ENCODE measurements at places on chromosomes 3 and 15. TPM values are rescaled to one million over a fixed set of nuclear protein-coding genes. Genes with fewer than 3 reads are reported as not detected.

DNA sequence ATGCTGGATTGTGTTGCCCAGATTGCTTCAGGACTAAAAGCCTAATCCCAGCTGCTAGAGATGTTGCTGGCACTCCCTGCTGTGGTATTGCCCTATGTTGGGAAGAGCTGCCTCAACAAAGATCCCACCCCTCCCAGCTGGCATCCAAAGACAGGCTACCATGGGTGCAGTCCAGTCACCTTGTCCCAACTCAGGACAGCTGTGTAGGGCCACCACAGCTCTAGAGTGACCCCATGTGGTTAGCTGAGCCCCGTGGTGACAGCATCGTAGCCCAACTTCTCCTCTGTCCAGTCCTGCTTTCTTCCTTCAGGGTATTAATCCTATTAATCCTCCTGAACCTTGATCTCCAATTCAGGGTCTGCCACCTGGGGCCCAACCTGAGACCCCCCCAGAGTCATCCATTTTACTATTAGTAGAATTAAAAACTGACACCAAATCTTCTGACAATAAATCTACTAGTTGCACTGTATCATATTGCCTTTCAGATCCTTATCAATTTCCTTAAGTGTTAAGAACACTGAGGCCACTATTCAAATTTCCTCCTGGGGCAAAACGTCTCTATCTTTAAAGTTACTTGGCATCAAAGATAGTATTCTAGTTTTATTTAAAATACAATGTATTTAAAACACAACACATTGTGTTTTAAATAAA is 83.5 kb downstream of the AQP9 start:
- DNase-seq = peak; percentile 54

The CYP1A2 gene
- not detected for total RNA-seq

- no peak for DNase-seq
Observed at GRCh38 chr3:37736624-37737023, 125.1 kb upstream of the CTDSPL start.

The TPRG1 gene
- 23.4 TPM for total RNA-seq

GRCh38 chr15:89852342-89852995 is 37.8 kb upstream of the ANPEP start:
- no peak for DNase-seq

The KLHL40 gene
- total RNA-seq = not detected

DNA sequence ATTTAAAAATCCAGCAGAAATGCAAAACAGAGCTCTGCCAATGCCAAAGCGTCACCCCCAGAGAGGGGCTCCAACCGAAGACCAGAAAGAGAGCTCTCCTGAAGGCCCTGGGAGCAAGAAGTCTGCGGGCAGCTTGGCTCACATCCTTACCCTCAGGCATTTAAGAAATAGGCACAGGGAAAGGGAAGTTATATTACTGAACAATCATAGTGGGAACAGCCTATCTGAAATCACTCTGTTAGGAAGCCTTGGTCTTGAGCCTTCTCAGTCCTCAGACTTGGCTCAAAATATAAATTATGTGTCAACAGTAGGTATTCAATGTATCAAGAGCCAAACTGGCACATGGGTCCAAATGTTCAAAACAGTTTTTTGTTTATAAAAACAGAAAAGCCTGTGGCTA is 10.3 kb upstream of the PPARG start:
- DNase-seq = no peak

DNA sequence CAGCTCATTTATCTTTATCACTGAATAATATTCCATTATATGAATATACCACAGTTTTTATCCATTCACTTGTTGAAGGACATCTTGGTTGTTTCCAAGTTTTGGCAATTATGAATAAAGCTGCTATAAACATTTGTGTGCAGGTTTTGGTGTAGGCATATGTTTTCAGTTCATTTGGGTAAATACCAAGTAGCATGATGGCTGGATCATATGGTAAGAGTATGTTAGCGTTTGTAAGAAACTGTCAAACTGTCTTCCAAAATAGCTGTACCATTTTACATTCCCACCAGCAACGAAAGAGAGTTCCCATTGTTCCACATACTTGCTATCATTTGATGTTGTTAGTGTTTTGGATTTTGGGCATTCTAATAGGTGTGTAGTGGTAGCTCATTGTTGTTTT is 72.0 kb upstream of the GOLGA8J start:
- no peak for DNase-seq

GRCh38 chr15:45780352-45780751 is 145.5 kb downstream of the SQOR start:
- DNase-seq = no peak

DNA sequence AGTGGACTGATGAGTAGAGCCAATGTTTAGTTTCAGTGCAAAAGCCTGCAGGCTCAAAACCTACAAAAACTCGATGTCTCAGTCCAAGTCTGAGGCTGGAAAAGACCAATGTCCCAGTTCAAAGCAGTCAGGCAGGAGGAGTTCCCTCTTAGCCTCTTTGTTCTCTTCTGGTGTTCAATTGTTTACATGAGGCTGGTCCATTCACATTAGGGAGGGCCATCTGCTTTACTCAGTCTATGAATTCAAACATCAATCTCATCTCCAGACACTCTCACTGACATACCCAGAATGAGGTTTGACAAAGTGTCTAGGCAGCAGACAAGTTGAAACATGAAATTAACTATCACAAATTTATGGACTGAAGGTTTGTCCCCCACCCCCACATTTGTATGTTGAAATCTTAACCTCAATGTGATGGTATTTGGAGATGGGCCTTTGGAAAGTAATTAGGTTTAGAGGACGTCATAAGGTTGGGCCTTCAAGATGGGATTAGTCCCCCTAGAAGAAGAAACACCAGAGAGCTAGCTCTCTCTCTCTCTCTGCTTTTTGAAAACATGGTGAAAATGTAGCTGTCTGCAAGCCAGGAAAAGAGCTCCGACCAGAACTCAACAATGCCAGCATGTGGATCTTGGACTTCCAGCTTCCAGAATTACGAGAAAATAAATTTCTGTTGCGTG is 438.5 kb upstream of the RGMA start:
- DNase-seq = no peak

Data from lower lobe of right lung (tissue), 2 donors.